Endothelial cell of umbilical vein (primary cell): ENCODE measurements at places on chromosomes 12 and 14. TPM values are rescaled to one million over a fixed set of nuclear protein-coding genes. Genes with fewer than 3 reads are reported as not detected.

The PRIM1 gene
- total RNA-seq: 12.1 and 13.4 TPM in 2 replicates

The ZNF705A gene
- not detected in 2 replicates for total RNA-seq

The ATF7 gene
- total RNA-seq: 56.9 and 68.5 TPM in 2 replicates

The KRT83 gene
- not detected in 2 replicates for total RNA-seq

The WDR89 gene
- total RNA-seq: 10.7 and 12.0 TPM in 2 replicates

The SYCP3 gene
- 0.25 and 0.29 TPM in 2 replicates for total RNA-seq

The C12orf42 gene
- not detected in 2 replicates for total RNA-seq

The GPR68 gene
- 0.24 and 0.51 TPM in 2 replicates for total RNA-seq

The TMEM52B gene
- 0.24 TPM in 1 of 2 replicates, not detected in the other for total RNA-seq

The ZDHHC22 gene
- total RNA-seq: 0.24 and 0.28 TPM in 2 replicates

The CLEC4A gene
- total RNA-seq: 0.86 and 0.95 TPM in 2 replicates

The PAPOLA gene
- total RNA-seq: 164 and 184 TPM in 2 replicates

The EEF1AKMT3 gene
- total RNA-seq: 6.6 and 8.8 TPM in 2 replicates

The AHNAK2 gene
- 68.7 and 81.9 TPM in 2 replicates for total RNA-seq

The LRP1-AS gene
- total RNA-seq: not detected in 2 replicates

The AMDHD1 gene
- not detected in 2 replicates for total RNA-seq

The FLVCR2 gene
- 4.9 and 9.1 TPM in 2 replicates for total RNA-seq

The DNAJC22 gene
- total RNA-seq: 1.1 and 1.3 TPM in 2 replicates

The GPR135 gene
- 3.4 and 3.7 TPM in 2 replicates for total RNA-seq

The TRMT5 gene
- 12.6 and 13.5 TPM in 2 replicates for total RNA-seq

The PRPH gene
- total RNA-seq: not detected in 2 replicates

The GLI1 gene
- total RNA-seq: 0.29 and 1.1 TPM in 2 replicates

The P2RX2 gene
- total RNA-seq: not detected in 2 replicates

The NT5DC3 gene
- total RNA-seq: 6.4 and 6.7 TPM in 2 replicates

The HOXC4 gene
- 0.58 TPM in 1 of 2 replicates, not detected in the other for total RNA-seq

The CLIP1 gene
- total RNA-seq: 71.0 and 84.3 TPM in 2 replicates

The TSPAN19 gene
- not detected in 2 replicates for total RNA-seq

The HDAC7 gene
- total RNA-seq: 249 and 252 TPM in 2 replicates

The SOAT2 gene
- total RNA-seq: not detected in 2 replicates

The DLK1 gene
- total RNA-seq: not detected in 2 replicates

The LRR1 gene
- 30.1 and 30.9 TPM in 2 replicates for total RNA-seq

The GNG2 gene
- not detected in 2 replicates for total RNA-seq

The DEPDC4 gene
- 0.44 and 0.66 TPM in 2 replicates for total RNA-seq

The TSPAN11 gene
- total RNA-seq: 3.9 and 4.5 TPM in 2 replicates

The ADCY6 gene
- total RNA-seq: 43.3 and 46.2 TPM in 2 replicates

The INTS13 gene
- total RNA-seq: 25.5 and 35.9 TPM in 2 replicates

The KCNJ8 gene
- not detected in 2 replicates for total RNA-seq

The HHIPL1 gene
- total RNA-seq: 2.0 and 2.1 TPM in 2 replicates

The CDH24 gene
- 20.2 and 21.7 TPM in 2 replicates for total RNA-seq

The KRT7 gene
- 293 and 420 TPM in 2 replicates for total RNA-seq

The C12orf60 gene
- total RNA-seq: 1.1 and 1.3 TPM in 2 replicates

The OTOGL gene
- total RNA-seq: 2.0 and 3.1 TPM in 2 replicates

The TRPV4 gene
- 8.8 and 12.3 TPM in 2 replicates for total RNA-seq

The DICER1 gene
- 41.1 and 43.6 TPM in 2 replicates for total RNA-seq

The FSCB gene
- not detected in 2 replicates for total RNA-seq

The NEMP1 gene
- 21.5 and 27.7 TPM in 2 replicates for total RNA-seq

The ANKS1B gene
- total RNA-seq: 0.38 and 0.42 TPM in 2 replicates

The AKAP5 gene
- total RNA-seq: 0.75 and 1.1 TPM in 2 replicates

The TMPRSS12 gene
- not detected in 2 replicates for total RNA-seq

The MLXIP gene
- 65.5 and 72.5 TPM in 2 replicates for total RNA-seq

The M6PR gene
- total RNA-seq: 113 and 142 TPM in 2 replicates

The FAR2 gene
- total RNA-seq: 61.7 and 66.3 TPM in 2 replicates

The C1QL4 gene
- not detected in 2 replicates for total RNA-seq

The HCAR1 gene
- total RNA-seq: not detected in 2 replicates
